SHP77 treated with DMSO at 0.1 percent for 48 hours (cell line): ENCODE measurements at places on chromosomes 12 and 14.

GRCh38 chr12:52087961-52088820 is 8.7 kb downstream of the SMIM41 start:
- DNase-seq = no peak

DNA sequence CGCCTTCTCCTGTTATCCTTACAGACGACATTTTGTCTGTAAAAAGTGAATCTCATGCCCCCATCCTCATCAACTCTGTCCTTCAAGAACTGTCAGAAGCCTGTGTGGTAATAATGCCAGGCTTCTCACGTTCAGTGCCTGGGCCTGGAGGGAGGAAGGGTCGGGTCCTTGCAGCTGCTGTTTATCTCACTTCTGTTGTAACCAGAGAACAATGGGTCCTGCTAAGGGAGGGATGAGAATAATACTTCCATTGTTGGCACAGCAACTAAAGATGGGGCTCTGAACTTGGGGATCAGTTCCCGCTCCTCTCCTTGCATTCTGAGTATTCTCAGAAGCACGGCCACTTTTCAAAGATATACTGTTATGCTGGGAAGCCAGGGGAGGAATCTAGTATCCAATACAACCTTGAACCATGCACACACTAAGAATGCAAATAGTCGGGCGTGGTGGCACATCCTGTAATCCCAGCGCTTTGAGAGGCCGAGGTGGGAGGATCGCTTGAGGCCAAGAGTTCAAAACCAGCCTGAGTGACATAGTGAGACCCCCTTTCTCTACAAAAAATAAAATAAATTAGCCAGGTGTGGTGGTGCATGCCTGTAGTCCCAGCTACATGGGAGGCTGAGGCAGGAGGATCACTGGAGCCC is 38.8 kb upstream of the NINJ2 start:
- no peak for DNase-seq

DNA sequence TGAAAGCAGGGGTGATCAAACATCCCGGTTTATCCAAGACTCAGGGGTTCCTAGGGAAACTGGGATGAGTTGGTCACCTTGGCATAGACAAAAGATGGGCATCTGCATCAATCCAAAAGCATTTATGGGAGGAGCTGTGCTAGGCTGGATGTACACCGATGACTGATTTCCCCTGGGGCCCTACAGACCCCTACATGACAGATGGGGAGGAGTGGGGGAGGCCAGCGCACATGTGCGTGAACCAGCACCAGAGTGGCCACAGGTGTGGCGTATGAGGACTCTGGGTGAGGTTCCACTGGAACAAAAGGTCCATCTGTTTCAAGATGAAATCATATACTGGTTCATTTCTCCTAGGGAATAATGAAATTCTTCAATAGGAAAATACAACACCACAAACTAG is 210.4 kb downstream of the ITPR2 start:
- DNase-seq = no peak

DNA sequence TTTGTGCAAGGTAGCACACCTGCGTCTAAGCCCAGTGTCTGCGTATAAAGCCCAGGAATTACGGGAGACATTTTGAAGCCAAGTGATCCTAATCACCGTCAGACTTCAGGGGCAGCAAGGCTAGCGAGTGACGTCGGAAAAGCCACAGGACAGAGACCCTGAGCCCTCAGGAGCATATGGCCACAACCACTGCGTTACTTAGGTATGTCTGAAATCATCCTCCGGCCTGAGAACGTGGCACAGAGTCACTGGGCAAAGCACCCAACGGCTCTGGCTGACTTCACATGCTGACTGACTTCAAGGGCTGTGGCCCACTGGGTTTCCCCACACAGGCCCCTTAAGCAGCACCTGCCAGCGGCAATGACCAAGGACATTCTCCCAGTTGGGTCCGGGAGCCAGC is 71.5 kb downstream of the RIMBP2 start:
- DNase-seq = no peak

DNA sequence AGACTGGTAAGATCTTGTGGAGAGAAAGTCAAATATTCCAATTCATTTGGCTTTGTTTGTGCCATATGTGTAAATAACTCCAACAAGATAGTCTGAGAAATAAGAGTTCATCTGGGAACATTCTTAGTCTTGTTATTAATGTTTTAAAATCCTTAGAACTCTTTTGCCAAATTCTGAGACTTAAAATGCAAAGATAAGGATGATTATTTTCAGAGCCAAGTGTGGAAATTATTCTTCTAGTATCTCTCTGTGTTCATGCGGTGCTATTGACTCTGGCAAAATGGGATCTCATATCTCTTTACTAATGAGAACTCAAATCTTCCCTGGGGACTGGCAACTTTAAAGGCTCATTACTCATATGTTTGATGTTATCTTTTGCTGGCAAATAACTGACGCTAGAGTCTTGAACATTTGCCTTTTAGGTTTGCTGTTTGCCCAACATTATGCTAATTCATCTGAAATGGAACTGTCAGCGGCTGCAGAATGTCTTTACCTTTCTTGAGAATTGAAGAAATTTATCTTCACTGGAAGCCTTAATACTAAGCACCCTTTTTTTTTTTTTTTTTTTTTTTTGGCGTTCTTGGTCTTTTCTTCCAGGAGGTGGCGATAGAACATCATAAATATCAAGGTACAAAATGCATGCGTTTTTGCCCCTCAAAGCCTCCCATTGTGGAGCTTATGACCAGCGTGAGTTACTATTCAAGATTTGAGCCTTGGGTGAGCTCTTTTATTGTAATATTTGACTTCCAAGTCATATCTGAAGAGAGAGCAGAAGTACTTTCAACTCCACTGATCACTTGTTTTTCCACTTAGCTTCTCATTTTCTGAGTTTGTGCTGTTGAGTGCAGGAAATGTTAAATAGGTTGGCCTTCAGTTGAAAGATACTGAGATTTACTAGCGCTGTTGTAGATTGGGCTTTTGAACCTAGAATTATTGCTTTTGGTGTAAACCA is 86.5 kb downstream of the CAND1 start:
- DNase-seq = peak; percentile 1

DNA sequence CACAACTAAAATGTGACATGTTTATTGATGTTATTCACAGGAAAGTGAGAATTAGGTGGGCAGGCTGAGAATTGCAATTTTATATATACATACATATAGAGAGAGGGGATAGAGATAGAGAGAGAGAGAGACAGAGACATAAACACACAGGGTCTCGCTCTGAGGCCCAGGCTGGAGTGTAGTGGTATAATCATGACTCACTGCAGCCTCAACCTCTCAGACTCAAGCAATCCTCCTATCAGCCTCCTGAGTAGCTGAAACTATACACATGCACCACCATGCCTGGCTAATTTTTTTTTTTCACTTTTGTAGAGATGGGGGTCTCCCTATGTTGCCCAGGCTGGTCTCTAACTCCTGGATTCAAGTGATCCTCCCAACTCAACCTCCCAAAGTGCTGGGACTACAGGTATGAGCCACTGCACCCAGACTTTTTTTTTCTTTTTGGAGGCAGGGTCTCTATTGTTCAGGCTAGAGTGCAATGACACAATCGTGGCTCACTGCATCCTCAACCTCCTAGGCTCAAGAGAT is 49.1 kb downstream of the R3HDM2 start:
- no peak for DNase-seq

DNA sequence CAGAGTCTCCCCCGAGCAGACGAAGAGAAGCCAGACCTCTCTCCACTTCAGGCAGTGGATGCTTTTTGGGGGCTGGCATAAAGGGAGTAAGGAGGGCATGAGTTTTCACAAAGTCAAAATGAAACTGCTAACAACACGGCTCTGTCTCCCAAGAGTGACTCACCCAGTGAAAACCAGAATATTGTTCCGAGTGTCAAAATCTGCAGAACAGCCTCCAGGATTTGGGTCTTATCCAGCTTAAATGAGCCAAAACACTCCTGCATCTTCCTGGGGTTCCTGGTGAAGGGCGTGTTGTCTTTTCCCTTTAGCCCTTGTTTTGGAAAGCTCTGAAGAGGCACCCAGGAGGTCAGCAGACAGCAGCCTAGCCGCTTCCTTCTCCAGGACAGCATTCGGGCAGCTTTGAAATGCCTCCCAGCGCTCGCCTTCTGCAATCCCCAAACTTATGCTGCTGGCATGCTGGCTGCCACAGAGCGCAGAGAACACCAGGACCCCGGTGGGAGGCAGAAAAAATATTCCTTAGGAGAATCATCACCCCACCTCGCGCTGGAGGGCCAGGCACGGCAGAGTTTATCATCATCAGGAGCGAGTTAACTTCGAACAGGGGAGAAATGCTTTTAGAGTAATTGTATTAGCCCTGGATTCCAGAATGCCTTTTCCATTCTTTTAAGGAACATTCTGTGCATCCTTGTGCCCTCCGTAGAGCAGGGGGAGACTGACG is 117.7 kb upstream of the NCOR2 start:
- DNase-seq = no peak
